ENCODE measurements at places on chromosomes 3 and 15. TPM values are rescaled to one million over a fixed set of nuclear protein-coding genes. Genes with fewer than 3 reads are reported as not detected.

The PIGBOS1 gene
- total RNA-seq = 9.7 TPM

The NOX5 gene
- total RNA-seq = not detected

The A4GNT gene
- not detected for total RNA-seq

The PXK gene
- 45.7 TPM for total RNA-seq

The GOLGA6L4 gene
- total RNA-seq = 1.1 TPM

The SPATA12 gene
- not detected for total RNA-seq

The UCN2 gene
- total RNA-seq = not detected

GRCh38 chr3:188742755-188743550 lies 428.8 kb upstream of the TPRG1 start:
- no peak for DNase-seq

DNA sequence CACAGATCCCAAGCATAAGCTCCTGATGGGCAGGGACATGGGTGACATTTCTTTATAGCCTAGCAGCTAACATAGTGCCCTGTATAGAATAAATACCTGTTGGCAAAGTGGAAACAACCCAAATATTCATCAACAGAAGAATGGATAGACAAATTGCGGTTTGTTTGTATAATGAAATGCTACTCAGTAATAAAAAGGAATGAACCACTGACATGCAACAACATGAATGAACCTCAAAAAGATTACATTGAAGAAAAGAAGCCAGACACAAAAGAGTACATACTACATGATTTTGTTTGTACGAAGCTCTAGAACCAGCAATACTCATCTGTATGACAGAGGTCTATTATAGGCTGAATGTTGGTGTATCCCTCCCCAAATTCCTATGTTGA lies 33.6 kb upstream of the GALNT15 start:
- DNase-seq = no peak

GRCh38 chr15:96312641-96313335 lies 17.7 kb upstream of the NR2F2 start:
- no peak for DNase-seq

DNA sequence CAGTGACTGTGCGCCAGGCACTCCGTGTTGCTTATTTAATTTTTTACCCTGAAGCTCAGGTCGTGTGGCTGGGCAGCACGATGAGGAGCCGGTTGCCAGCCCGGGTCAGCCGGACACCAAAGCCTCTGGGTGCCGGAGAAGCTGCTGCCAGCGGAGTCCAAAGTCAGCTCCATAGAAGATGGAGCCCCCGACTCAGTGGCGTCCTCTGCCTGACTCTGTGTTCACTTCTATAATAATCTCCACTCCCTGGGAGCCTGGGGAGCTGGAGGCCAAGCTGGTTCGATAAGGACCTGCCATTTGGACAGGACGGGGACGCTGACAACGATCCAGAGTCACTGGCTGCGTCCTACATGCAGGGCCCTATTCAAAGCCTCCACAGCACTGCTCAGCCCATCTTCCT lies 78.6 kb downstream of the VGLL4 start:
- no peak for DNase-seq

DNA sequence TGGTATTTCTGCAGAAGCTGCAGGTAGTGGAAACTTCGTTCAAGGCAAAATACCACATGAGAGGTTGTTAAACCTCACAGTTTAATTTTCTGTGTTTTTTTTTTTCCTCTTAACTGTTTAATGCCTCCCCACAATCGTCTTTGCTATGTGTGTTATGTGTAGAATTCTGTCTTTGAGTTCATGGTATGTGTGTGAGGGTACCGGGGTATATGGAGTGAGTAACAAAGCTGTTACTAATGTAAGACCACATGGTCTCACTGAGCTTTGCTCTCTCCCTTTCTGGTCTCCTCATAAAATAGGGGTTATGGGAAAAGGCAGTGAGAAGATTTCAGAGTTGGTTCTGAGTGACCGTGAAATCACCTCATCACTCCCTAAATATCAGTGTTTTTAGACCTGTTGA lies 143.6 kb downstream of the USP13 start:
- no peak for DNase-seq

- peak; percentile 16 for DNase-seq
Observed at GRCh38 chr15:56752986-56753385, 19.7 kb upstream of the ZNF280D start.

DNA sequence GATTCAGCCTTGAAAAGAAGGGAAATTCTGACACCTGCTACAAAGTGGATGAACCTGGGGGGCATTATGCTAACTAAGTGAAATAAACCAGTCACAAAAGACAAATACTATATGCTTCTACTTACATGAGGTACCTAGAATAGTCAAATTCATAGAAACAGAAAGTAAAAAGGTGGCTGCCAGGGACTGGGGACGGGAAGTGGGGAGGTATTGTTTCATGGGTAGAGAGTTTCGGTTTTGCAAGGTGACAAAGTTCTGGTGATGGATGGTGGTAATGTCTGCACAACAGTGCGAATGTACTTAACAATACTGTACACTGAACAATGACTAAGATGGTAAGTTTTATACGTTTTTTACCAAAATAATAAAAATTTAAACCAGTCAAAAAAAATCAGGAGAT lies 4.8 kb downstream of the IDH2 start:
- peak; percentile 92 for DNase-seq

DNA sequence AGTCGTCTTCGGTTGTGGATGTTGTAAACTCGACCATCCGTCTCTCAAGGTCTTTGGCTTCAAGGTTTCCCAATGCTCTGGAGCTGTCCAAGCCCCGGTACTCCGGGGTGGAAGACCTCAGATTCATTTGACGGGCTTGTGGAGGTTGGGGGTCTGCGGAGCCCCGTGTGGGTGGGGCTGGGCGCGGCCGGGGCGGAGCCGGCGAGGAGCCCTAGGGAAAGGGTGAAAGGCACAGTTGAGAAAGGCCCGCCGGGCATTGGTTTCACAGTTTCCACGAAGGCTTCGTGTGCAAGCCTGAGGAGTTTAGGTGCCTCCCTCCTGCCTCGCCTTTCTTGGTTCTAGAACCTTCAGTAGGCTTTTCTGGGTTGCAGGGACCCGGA lies 360 bp upstream of the MGA start:
- DNase-seq = no peak

DNA sequence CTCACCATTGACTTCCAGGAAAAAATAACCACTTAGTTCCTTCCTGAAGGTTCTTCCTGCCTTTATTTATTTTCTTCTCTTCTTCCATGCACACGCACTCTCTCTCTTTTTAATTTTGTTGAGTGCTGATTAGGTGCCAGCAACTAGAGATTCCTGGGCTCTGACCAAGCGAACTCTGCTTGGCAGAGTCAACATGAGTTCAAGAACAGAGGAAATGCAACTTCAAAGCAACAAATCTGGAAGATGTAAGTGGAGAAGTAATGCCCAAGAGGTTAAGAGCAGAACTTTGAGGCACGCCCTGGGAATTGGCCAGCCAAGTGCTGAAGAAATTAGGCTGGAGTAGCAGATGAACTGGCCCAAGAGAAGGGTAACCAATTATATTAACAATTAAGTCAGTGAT lies 8.5 kb downstream of the ERC2 start:
- DNase-seq = no peak
